ENCODE measurements at places on chromosomes 6 and 20. TPM values are rescaled to one million over a fixed set of nuclear protein-coding genes. Genes with fewer than 3 reads are reported as not detected.

DNA sequence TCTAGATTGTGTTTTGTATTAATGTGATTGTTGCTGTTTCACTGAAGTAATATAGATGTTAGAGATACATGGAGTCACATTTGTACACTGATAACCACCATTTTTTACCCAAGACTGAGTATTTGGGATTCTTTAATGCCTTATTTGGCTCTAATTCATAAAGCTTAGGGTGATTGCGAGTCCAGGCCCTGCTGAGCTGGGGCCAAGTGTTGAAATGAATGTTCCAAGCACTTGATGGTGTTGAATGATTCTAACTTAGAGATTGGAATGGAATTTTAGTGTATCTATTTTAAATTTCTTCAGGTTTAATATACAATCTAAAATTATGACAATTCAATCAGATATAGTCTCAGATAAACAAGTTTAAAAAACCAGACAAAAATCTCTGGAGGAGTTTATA, 329.4 kb upstream of the SLC35B3 start:
- no peak for DNase-seq

DNA sequence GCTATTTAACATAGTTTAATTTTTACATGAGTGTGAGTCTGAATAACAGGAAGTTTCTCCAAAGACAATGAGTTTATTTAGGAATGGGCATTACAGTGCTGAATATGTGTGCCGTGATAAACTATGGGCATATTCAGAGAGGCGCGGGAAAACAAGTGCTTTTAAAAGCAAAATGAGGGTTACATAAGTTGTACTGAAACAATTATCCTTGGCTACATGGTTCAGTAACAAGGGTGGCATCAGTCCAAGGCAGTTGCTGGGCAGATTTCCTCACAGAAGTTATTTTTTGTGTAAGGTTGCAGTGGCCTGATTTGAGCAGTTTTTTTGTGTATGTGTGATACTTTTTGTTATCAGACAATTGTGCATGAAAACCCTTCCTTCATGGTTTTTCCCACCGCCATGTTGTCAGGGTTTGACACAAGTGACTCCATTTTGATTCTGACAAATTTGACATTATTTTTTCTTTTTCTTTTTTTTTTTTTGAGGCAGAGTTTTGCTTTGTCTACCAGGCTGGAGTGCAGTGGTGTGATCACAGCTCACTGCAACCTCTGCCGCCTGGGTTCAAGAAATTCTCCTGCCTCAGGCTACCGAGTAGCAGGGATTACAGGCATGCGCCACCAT, 22.3 kb upstream of the PXDC1 start:
- no peak for DNase-seq

DNA sequence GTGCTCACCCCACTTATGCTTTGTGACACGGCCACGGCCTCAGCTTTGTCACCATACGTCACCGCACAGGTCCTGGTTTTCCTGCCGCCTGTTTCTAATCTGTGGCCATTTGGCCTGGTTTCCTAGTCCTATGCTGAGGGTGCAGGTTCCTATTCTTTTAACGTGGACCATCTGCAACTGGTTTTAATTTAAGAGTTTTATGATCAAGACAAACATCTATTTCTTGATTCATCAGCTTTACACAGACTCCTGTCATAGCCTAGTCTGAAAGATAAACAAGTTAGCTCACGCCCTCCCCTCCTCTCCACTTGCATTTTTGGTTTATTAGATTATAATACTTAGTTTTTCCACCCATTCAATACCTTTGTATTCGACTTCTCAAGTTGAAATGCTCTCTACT, 97.5 kb upstream of the RPS6KA2 start:
- DNase-seq = no peak

GRCh38 chr6:88730611-88731011, 232.8 kb downstream of the RNGTT start:
- DNase-seq = no peak

DNA sequence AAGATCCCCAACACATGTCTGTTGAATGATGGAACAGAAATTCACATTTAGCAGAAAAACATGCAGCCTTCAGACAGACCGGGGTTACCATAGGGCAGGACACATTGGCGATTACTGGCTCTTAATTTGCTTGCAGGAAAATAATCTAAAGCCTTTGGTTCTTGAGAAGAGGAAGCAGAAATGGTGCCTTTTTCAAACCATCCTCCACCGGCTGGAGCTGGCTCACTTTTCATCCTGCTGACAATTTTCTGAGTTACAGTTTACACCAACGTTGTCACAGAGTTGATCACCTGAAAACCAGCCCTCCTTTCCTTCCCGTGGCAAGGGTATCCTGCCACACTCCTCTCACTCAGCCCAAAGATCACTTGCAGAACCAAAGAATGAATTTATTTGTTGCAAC, 32.6 kb downstream of the SF3B5 start:
- DNase-seq = no peak

GRCh38 chr20:41047975-41048305, 19.3 kb downstream of the TOP1 start:
- DNase-seq = no peak

GRCh38 chr6:117555882-117556498, 46.3 kb downstream of the GOPC start:
- DNase-seq = no peak

DNA sequence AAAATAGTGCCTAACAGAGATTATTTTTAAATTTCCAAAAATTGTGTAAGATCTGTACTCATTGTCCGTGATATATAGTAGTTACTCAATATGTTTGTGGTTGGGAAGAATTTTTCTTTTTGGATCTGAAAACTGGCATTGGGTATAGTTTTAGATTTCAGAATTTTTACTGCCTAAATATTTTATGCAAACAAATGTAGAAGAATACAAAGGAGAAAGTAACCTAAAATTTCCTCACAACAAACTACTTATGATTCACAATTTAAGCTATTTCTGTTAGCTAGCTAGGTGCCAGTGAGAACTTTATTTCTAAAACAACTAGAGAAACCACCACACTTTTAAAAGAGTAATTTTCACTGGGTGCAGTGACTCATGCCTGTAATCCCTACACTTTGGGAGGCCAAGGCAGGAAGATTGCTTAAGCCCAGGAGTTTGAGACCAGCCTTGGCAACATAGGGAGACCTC, 38.8 kb downstream of the SESN1 start:
- DNase-seq = no peak

DNA sequence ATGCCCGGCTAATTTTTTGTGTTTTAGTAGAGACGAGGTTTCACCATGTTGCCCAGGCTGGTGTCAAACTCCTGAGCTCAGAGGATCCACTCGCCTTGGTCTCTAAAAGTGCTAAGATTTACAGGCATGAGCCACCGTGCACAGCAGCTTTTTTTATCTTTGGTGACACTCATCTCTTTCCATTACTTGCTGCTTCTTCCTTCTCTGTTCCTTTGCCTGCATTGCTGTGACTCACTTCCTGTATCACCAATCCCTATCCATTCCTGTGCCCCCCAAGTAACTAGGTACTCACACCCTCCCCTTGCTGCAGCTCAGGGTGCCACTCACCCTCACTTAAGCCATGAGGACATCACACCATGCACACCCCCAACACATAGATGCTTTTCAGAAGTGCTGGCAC, 24.6 kb downstream of the KHDC1L start:
- no peak for DNase-seq

The APMAP gene
- total RNA-seq = 165 TPM

GRCh38 chr6:105814745-105815536, 271.2 kb upstream of the PRDM1 start:
- no peak for DNase-seq

The CFAP206 gene
- 2.4 TPM for total RNA-seq

DNA sequence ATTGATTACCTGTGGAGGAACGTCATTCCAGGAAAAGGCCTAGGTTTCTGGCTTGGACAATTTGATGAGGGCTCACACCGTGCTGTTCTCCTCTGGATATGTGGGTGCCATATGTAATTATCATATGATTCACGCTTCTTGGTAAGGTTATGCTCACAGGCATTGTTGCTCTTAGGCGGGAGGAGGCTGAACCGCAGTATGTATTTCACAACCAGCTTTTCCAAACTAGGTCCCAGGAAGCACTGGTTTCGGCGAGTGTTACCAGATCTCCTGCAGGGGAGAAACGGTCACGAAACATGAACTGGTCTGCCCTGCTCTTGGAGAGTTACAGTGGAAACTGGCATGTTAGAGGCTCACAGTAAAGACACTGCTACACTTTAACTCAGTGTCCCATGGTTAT, 793 bp upstream of the FAM50B start:
- DNase-seq = no peak

DNA sequence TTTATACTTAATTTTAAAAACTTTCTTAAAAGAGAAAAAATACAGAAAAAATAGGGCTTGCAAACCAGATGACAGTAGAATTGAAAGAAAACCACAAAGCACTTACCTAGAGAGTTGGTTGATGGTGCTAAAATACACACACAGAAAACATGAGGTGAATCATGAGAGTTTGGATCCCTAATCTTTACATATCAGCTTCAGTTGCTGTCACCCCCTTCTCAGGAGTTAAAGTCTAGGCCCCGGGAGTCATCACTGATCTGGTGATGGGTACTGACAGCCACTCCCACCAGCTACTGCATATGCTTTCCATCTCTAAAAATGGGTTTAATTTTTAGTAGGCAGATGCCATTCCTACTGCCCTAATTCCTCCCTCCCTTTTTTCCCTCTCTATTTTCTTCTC, 16.7 kb downstream of the TSBP1 start:
- DNase-seq = no peak

GRCh38 chr6:5053864-5054244, 31.3 kb upstream of the PPP1R3G start:
- no peak for DNase-seq

The HLA-DOA gene
- 0.08 TPM for total RNA-seq

Data from Panc1 (cell line).